T-helper 2 cell (primary cell): ENCODE measurements at places on chromosomes 2 and 18.

DNA sequence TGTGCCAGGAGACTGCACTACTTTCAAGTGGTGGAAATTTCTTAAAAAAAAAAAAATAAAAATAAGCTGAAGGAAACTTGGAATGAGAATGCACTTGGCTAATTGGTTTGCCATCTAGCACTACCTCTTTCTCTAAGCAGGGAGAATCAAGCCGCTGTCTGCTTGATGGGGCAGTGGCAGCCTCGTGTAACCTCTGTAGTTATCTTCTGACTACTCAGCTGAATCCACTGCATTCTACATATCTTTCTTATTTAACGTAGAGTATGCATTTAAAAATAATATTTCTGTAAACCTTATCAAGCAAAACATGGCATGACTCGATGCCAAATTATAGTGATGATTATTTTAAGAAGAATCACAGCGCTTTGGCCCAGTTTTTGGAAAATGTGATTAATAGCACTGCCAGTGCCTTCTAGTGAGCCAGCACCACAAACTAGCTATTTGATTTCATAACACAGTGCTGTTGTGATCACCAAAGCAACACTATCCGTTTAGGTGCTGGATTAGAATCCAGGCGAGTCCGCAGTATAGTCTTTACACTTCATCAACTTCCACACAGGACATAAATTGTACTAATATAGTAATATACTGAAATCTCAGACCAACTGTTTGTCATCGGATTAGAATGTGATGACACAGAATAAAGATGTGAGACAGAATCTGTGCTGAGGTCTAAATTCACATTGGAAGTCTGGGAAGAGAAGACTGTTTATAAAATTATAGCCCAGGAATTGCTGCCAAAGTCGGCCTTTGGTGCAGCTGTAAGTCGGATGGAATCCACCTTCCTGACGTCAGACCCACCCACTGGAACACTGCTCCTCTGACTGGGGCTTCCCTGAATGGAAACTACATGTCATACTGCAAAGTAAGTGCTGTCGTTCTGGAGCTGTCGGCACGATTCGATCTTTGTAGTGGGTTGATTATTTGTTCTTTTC lies 136.5 kb upstream of the ETAA1 start:
- DNase-seq, result no peak

GRCh38 chr2:189442468-189442867 lies 1.2 kb downstream of the WDR75 start:
- no peak for DNase-seq

- no peak for DNase-seq
Measured at GRCh38 chr2:226312155-226312554, 487.5 kb downstream of the IRS1 start.

DNA sequence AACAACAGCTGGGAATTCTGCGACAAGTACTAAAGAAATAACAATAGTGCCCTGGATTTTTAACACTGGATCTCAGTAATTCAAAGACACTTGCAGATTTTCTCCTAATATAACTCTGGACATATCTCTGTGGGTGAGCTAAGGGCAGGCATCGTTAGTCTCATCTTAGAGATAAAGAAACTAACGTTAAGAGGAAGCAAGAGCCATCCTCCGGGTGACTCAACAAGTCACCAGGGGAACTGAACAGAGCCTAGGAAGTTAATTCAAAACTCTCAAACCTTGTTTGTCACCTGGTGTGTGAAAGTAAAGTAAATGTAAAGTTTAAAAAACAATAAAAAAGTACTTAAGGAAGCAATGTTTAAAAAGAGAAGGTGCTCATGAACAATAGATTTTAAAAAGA lies 41.6 kb upstream of the NRP2 start:
- DNase-seq, result no peak

DNA sequence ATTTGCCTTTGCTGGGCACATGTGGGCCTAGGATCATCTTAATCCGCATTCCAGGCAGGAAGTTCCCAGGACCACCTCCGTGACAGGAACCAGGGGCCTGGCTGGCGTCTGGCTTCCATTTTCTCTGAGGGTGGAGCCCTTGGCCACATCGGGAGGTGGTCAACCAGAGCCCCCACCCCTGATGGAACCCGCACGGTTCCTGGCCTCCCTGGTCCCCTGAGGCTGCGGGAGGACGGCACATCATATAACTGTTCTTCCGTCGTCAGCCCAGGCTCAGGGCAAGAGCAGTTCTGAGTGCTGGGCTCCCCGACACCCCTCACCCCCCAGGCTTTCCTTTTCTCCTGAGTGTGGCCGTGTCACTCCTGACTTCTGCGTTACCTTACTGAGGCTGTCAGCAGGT lies 13.5 kb downstream of the ESPNL start:
- no peak for DNase-seq

DNA sequence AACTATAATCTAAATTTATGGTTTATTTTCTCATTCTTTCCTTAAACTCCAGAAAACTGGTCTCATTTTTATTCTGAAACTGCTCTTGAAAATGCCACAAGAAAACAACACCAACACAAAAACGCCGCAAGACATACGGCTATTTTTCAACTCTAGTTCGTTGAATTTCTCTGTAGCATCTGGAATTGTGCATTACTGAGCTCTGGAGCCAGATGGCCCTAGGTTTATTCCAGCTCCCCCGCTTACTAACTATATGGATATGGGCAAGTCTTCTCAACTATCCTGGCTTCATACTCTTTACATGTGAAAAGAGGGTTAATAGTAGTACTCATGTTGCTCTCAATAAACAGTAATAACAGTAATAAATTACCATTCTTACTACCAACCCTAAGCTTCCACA lies 19.9 kb downstream of the FAM98A start:
- DNase-seq, result no peak

- no peak for DNase-seq
Measured at GRCh38 chr2:127465258-127465657, 47.0 kb downstream of the PROC start.

GRCh38 chr2:112335600-112335999 lies 60.2 kb downstream of the ZC3H6 start:
- no peak for DNase-seq

- DNase-seq, result no peak
Measured at GRCh38 chr2:212076456-212076855, 462.1 kb downstream of the ERBB4 start.

DNA sequence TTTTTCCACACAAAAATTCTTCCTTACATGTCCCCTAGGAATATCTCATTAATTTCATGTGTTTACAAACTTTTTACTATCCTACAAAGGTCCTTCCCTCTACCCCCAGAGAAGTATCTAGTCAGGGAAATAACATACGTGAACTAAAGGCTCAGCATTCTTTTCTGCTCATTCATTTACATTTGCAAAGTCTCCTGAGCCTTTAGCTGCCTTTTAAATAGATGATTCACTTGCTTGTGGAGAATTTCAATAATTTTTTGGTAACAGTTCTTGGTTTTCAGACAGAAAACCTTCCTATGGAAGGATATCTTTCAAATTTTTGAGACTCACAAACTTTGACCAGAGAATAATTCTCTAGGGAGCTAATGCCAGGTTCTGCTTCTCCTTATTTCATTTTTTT lies 81.5 kb upstream of the RMDN2 start:
- DNase-seq, result no peak

GRCh38 chr18:79866889-79867574 lies 69.3 kb downstream of the KCNG2 start:
- peak; percentile 14 for DNase-seq

- no peak for DNase-seq
Measured at GRCh38 chr2:143564419-143564818, 435.2 kb downstream of the ARHGAP15 start.

DNA sequence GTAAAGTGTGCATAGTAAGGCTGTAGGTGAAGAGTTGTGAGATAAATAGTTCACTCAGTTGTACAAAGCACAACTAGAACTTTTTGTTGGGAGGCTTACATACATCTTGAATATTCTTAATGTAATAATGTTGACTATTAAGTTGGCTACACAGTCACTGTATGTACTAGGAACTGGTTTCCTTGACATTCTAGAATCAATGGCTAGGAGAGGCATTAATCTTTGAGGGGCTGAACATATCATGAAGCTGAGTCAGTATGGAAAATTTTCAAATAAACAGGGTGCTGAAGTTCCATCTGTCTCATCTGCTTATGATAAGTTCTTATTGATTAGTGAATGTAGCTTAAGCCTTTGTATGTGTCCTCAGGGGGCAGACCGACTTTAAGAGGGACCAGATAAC lies 23.4 kb downstream of the METTL21A start:
- DNase-seq, result no peak

- peak; percentile 24 for DNase-seq
Measured at GRCh38 chr18:45212181-45213039, 402.9 kb upstream of the SLC14A2 start.

GRCh38 chr2:40118622-40119021 lies 333.3 kb downstream of the SLC8A1 start:
- no peak for DNase-seq

- no peak for DNase-seq
Measured at GRCh38 chr2:183812091-183812490, 687.8 kb downstream of the NUP35 start.

DNA sequence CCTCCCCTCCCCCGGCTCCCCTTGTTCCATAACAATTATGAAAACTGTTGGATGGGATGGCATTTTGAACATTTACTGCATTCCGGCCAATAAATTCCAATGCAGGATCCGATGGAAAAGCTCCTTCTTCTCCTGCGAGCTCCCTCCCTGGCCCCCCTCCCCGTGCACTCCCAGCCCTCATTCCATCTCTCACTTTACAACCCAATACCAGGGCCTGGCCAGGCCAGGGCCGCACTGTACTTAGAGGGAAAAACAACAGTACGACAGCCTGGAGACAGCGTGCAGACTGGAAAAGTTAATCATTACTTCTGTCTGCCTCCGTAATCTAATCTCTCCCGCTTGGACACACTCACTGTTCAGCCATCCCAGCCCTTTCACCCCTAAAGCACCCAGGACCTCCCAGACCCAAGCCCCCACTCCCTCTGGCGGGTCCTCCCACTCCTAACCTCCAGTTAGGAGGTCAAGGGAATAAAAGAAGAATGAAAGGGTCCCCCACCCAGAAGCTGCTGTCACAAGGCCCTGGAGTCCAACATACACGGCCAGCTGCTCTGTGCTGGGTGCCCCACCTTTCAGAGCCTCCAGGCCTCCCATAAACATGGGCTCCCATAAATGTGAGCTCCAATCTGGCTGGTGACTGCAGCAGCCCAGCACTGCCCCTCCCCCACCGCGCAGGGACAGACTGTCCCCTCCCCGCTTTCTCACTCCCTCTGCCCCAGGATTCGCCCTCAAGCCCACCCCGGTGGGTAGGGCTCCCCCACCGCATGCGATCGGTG lies 20.6 kb downstream of the SMAD7 start:
- no peak for DNase-seq
